Fibroblast of lung (primary cell): ENCODE measurements at places on chromosomes 6 and 20. TPM values are rescaled to one million over a fixed set of nuclear protein-coding genes. Genes with fewer than 3 reads are reported as not detected.
A peak's percentile ranks its signal among the peaks of the same experiment; 100 is the strongest.

DNA sequence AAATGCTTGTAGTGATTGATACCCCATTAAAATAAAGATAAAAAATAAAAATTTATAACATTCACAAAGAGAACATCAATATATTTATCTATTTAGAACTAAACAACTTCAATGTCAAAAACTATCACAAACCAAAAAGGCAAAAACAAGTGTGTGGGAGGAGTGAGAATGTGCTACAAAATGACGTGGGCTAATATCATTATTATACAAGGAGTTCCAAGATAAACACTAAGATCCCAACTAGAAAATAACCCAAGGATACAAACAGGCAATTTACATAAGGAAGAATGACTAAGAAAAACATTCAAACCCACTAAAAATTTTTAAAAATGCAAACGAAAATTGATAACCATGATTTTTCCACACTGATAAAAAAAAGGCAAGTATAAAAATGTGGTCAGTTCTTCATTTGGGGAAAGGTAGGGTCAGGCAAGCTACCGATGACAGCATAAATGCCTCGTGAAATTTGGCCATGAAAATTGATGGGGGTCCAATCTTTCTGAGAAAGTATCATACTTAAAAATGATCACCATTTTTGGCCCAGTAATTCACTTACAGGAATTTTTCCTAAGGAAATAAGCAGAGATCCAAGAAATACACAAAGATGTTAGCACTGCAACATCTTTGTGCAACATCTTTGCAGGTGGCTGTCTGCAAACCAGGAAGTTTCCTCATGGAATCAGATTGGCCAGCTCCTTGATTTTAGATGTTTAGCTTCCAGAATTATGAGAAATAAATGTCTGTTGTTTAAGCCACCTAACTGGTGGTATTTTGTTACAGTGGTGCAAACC, 140.2 kb downstream of the TMEM200A start:
- DNase-seq = no peak

GRCh38 chr6:797479-798077, 104.6 kb upstream of the EXOC2 start:
- peak; percentile 25 for DNase-seq

GRCh38 chr6:158666628-158667359, 16.9 kb downstream of the SYTL3 start:
- peak; percentile 21 for DNase-seq

DNA sequence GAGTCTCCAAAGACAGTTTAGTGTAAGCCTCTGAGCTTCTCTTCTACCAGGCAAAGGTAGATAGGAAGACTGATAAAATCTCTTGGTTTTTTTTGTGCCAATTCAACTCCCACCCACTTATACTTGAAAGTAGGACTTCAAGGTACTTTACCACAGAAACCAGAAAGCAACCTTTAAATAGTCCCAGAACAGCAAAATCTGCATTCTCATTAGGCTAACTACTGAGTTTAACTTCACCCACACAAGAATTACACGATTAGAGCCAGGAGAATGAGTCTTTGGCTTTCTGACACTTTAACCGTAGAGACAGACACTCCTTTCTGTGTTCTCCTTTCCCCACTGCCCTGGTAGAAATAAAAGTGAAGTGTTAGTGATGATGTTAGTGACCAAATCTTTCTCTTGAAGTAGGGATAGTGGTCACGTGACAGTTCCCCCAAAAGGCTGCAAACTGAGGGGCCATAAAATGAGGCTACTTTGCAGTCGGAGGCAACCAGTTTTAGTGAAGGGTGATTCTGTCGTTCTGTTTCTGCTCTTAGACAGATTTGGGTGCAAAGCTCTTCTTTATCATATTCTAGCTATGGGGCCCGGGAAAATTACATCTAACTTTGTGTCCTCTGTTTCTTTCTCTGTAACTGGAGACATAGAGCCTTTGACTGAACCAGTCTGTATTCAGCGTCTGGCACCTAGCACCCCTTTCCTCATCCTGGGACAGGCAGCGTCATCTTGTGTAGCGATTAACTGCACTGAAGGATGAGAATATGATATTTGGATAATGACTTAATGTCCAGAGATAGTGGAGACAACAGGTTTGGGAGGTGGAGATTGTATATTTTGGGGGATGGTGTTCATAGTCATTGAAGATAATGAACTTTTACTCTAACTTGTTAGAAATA, 206.4 kb upstream of the CITED2 start:
- DNase-seq = no peak

DNA sequence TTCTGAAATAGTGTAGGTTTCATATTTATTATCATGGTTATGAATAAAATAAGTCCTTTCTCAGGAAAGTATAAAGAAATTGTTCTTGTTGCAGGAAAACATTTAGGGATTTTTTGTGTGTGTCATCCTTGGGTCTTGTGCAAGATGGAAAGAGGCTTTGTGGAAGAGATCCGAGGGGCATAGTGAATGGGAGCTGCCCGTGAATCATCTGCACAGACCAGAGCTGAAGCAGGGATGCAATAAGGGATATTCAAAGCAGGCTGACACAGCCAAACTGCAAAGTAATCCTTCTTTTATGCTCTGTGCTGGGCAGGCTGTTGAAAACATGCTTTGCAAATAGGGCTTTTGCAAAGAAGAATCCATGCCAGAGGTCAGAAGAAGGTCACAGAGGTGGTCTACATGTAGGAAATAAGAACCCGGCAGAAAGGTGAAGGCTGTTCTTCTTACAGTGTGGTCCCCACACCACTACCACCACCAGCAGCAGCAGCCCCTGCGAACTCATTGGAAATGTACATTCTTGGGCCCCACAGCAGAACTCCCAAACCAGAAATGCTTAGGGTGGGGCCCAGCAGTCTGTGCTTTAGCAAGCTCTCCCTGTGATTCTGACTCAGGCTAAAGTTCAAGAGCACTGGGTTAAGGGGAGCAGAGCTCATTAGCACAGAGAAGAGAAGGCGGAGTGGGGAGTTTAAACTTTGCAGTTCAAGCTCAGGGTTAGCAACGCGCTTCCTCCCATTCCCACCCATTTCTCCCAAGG, 237.6 kb downstream of the QKI start:
- DNase-seq = peak; percentile 13

GRCh38 chr20:63014710-63015109, 7.9 kb upstream of the BHLHE23 start:
- DNase-seq = no peak

DNA sequence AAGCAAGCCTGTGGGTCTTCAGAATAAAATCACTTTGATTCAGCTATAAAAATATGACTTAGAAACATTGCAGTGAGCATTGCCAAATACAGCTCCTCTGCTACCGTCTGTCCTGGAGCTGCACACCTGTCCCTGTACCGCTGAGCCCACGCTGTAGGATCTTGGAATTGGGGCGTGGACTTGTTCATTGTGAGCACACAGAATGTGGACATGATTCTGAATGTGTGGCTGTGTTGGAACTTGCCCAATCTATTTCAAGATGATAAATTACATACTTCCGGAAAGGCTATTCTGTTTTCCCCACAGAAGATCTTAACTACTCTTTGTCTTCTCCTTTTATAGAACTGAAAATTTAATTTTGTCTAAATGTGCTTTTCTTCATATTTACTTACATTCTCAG, 107.3 kb downstream of the UST start:
- DNase-seq = peak; percentile 68

Gene TREM2
- under 0.01 and 0.17 TPM in 2 replicates for total RNA-seq

Gene FOXC1
- total RNA-seq = 0.66 and 0.77 TPM in 2 replicates

Gene SUMO4
- total RNA-seq = 1.0 and 2.1 TPM in 2 replicates
